Muscle of arm (tissue), 14 donors: ENCODE measurements at places on chromosomes 6 and 20. TPM values are rescaled to one million over a fixed set of nuclear protein-coding genes. Genes with fewer than 3 reads are reported as not detected.

CCNC gene
- 46.3 TPM for polyA plus RNA-seq

GRCh38 chr6:34559651-34560365 is 3.7 kb upstream of the SPDEF start:
- DNase-seq = no peak

DNA sequence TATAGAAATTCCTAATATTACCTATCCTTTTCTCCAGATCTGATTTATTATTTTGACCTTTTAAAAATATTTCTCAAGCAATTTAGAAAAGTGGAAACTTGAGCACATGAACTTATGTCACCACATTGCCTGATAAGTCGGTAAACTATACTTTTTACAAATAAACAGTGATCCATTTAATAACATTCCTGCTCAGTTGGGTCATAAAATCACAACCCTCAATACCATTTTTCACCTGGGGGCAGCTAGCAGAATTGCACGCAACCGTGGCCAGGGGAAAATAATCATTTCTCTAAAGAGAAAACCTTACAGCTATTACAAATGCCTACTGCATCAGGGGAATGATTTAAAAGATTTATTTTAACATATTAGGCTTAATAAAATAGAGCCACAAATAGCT is 614.5 kb downstream of the PHF3 start:
- no peak for DNase-seq

DNA sequence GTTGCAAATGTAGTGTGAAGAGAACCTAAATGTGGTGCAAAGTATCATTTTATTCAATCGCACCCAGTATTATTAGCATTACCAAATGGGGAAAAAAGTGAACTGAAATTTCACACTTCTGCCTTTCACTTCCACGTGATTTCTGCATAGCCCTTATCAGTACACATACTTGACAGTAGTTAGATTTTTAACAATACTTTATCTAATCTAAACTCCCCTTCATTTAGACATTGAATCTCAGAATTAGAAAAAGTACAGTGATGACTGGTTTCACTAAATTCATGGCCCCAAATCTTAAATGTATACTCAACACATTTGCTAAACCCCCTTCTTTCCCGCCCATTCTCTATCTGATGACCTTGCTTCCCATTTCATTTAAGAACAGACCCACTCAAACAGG is 14.3 kb downstream of the STX7 start:
- DNase-seq = no peak

DNA sequence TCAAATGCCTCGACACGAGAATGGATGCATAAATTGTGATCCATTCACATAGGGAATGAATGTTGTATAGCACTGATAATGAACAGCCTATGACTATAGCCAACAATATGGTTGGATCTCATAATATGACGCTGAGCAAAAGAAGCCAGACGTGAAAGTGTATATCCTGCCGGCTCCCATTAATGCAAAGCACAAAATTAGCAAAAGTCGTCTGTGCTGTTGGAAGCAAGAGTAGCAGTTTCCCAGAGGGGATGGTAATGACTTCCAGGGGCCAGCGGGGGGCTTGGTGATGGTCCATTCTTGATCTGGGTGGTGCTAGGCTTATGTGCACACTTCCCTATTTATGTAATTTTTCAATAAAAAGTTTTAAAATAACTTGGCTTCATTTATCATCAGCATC is 1.0 kb upstream of the TAGAP start:
- no peak for DNase-seq

PHACTR1 gene
- polyA plus RNA-seq = 4.1 TPM

- DNase-seq = no peak
These were observed 11.3 kb downstream of the RBM38 start for GRCh38 chr20:57402206-57403125.

TMC2 gene
- polyA plus RNA-seq = not detected

- peak; percentile 27 for DNase-seq
These were observed 18.7 kb downstream of the GLO1 start for GRCh38 chr6:38684237-38684636.

DNA sequence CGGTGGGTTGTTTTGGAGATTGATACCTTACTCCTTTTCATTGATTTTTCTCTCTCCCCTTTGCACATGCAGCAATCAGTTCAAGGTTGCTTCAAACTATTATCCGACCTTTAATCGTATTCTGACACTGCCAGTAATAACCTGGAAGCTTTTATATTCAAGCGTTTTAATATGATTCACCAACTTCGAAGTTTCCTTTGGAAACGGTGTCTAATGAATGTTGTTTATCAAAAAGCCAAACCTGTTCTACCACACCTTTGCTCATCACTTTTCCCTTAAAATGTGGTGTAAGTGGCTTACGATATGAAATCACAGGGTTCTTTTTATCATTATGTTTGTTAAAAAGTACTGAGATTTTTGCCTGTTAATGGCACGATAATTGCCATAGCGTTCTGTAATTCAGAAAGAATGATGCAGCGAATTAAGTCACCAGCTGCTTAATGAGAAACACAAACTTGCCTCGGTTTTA is 660 bp downstream of the STXBP5 start:
- DNase-seq = no peak

RIPOR3 gene
- polyA plus RNA-seq = not detected

NHSL1 gene
- 27.3 TPM for polyA plus RNA-seq

GRCh38 chr6:24720604-24721460 is 1.9 kb upstream of the C6orf62 start:
- DNase-seq = peak; percentile 100

DNA sequence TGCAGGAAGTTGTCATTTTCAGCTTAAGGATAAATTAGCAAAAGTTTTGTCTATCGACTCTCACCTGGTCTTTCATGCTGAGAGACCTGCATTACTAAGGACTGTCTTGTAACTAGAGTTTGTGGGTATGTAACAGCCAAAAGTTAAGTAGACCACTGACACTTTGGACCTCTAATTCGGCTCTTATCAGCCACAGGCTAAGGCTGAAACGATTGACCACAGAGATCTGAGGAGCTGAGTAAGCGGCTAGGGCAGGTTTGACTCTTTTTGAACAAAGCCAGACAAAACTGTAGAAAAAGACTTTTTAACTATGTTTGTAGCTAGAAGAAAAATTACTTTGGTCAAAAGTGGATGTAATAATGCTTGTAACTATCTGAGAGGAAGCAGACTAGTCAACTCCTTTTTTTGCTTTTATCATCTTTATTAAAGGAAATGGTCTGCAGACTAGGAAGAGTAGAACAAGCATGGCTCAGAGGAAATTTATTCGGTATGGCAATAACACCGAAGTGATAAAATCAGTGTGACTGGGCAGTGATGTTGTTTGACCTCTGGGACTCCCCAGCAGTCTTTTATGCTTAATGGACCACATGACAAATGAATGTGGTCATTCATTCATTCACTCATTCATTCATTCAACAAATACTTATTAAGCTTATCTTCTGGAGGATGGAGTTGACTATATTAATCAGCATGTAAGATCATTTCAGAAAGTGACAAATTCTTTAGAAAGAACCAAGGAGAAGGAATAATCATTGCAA is 725.0 kb upstream of the HS3ST5 start:
- no peak for DNase-seq

DNA sequence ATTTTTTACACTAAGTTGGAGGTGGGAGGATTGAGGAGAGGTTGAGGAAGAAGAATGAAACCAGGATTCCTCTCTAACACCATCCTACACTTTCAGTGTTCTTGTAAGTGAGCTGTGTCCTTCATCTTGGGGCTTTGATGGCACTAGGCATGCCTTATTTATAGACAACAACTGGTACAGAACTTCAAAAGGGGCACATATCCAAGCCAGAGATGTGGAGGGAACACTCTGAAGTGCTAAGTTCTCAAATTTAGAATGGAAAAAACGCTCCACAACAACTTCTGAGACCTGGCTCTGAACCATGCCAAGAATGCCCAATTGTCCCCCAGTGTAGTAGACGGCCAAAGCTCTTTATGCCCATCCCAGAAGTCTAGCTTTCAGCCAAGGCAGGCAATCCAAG is 16.2 kb upstream of the PKHD1 start:
- DNase-seq = no peak

- DNase-seq = no peak
These were observed 6.8 kb downstream of the TFAP2B start for GRCh38 chr6:50825375-50826036.

DNA sequence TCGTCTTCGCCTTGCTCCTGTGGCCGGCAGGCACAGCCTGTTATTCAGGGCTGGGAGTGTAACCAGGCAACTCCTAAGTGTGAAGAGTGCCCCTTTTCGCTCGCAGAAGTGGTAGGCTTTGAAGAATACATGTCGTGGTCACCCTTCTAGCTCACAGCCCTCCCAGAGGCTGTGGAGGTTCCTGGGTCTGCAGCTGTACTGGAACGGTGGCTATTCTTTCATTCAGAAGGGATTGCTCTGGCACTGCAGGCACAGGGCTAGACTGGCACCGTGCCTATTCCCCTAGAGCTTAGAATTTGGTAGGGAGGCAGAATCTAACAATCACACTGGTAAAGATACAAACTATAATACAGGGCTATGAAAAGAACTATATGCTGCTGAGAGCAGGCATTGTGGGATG is 1.1 kb upstream of the SRSF12 start:
- no peak for DNase-seq

- no peak for DNase-seq
These were observed 9.9 kb upstream of the MMP9 start for GRCh38 chr20:45998761-45999160.

GRCh38 chr6:21500314-21501020 is 93.1 kb upstream of the SOX4 start:
- no peak for DNase-seq

GRCh38 chr20:60113024-60113724 is 155.0 kb downstream of the CDH26 start:
- no peak for DNase-seq

CST3 gene
- polyA plus RNA-seq = not detected

- DNase-seq = no peak
These were observed 143.3 kb upstream of the MAP3K7 start for GRCh38 chr6:90730151-90730673.

DNA sequence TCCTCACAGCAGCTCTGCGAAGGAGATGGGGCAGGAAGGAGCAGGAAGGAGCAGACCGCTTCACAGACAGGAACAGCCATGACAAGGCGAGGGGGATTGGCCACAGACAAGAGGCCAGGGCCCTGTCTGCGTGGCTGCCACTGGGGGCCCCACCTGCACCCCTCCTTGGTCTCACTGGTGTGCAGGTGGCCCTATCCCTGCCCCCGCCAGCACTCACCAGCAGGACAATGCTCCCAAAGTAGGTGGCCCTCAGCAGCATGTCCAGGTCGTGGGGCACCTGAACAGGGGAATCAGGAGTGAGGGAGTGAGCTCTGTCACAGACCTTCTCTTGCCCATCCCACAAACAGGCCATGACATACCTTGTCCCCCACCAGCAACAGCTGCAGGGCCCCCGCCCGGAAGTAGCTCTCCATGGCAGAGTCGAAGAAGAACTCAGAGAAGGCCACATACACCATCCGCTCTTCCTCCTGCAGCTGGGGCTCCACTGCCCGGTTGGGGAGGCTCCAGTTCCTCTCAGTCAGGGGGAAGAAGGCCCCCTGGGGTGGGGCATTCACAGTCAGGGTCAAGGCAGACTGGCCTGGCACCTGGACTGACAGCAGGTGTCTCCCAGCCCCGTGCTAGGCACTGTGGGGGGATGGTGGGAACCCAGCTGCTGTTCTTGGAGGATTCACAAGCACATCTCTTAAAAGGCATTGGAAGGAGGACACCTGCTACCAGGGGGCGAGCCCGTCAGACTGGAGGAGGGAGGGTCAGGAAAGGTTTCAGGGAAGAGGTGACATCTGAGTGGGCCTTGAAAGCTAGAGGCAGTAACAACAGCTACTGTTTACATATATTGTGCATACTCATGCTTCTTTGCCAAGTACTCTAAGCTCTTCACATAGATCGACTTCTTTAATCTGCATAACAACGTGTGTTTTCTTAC is 7.1 kb downstream of the PLTP start:
- no peak for DNase-seq

ISM1 gene
- not detected for polyA plus RNA-seq

SKIC2 gene
- 20.5 TPM for polyA plus RNA-seq

EIF2S2 gene
- polyA plus RNA-seq = not detected

GRCh38 chr6:163756079-163756478 is 341.6 kb downstream of the QKI start:
- no peak for DNase-seq

DNA sequence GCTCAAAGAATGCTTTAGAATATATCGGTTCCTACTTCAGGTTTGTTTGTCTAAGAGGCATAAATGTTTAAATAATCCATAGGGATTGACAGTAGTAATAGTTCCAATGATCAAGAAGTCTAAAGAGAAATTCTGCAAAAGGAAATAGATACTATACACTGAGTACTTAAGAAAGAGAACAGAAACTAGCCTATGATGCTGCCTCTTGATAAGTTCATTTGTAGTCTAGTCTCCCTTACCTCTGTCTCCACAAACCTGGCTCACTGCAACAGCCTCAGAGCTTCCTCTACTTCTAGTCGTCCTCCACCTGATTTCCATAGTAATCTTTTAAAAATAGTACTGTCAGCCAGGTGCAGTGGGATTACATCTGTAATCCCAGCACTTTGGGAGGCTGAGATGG is 511.8 kb downstream of the LMBRD1 start:
- DNase-seq = no peak

DNA sequence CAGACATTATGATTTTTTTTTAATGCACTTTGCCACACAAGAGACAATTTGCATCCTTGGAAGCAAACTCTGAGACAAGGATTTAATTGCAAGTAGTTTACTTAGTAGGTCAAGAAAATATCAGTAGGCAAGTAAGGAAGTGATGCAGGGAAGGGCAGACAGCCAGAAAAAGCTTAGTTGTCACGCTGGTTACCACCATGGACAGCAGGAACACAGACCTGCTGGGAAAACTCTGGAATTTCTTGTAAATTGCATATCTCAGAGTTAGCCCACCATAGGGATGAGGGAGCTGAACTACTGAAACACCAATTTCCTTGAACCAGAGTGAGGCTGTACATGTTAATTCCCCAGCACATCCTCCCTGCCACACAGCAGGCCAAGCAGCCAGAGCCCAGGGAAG is 92.7 kb downstream of the L3MBTL3 start:
- no peak for DNase-seq

- no peak for DNase-seq
These were observed 13.0 kb downstream of the E2F3 start for GRCh38 chr6:20414711-20415110.

- DNase-seq = peak; percentile 9
These were observed 24.6 kb upstream of the ID4 start for GRCh38 chr6:19812512-19813119.

PPIL6 gene
- not detected for polyA plus RNA-seq

DNA sequence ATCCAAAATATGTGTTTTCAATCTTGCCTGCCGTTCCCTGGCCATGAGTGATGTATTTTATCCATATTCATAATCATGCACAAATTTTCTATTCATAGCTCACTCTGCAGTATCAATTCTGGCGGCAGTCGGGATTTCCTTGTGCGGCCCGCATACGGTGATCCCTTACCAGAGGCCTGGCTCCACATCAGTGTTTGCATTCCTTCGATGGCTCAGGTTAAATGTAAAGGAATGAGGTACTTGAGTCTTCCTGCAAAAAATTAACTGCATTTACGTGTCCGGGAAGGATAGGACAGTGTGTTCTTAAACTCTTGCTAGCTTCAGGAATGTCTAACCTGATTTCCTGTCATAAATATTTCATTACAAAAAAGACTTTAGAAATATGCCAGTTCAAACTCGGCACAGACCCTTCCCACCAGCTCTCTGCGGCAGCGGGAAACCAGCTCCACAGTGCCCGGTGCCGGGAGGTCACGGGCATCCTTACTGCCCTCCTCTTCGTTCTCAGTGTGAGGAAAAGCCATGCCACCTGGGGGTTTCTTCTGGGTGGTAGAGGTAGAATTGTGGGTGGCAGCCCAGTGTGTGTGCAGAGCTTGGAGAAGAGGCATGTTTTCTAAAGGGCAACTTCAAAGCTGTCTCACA is 154.5 kb downstream of the MOXD1 start:
- DNase-seq = no peak
